Astrocyte (in vitro differentiated cells and primary cell): ENCODE measurements at places on chromosomes 4 and X. TPM values are rescaled to one million over a fixed set of nuclear protein-coding genes. Genes with fewer than 3 reads are reported as not detected.

Gene UGT2A2
- not detected in 2 replicates for total RNA-seq

- DNase-seq = peak; percentile 43
Observed at GRCh38 chrX:122850326-122850725, 333.8 kb upstream of the GRIA3 start.

- DNase-seq = no peak
Observed at GRCh38 chr4:114921790-114922591, 191.4 kb downstream of the NDST4 start.

- no peak for DNase-seq
Observed at GRCh38 chr4:70197842-70198241, 2.3 kb downstream of the ODAM start.

DNA sequence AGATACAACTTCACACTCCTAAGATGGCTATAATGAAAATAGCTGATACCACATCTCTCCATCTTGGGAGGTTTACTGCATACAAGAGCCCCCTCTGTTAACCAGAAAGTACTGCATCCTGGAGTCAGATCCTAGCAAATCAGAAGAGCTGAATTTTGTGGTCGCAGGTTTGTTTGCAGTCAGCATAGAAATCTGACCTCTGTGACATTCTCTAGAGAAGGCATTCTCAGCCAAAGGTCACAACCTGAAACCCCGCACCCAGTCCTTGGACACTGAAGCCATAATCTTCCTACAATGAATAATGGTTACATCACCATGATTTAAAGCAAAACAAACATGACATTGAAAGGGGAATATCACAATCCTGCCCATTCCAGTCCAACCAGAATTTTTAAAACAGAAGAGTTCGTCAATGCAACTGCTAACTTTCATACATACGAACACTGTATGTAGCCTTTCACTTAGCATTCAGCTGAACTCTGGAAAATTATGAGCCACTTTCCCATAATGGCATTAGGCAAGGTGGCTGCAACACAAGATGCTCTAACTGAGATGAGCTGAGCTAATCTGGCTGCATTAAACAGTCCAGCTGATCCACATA lies 17.6 kb downstream of the HS6ST2 start:
- no peak for DNase-seq

- no peak for DNase-seq
Observed at GRCh38 chr4:168529257-168529656, 32.4 kb downstream of the PALLD start.

- no peak for DNase-seq
Observed at GRCh38 chr4:23392860-23393458, 496.9 kb downstream of the PPARGC1A start.

DNA sequence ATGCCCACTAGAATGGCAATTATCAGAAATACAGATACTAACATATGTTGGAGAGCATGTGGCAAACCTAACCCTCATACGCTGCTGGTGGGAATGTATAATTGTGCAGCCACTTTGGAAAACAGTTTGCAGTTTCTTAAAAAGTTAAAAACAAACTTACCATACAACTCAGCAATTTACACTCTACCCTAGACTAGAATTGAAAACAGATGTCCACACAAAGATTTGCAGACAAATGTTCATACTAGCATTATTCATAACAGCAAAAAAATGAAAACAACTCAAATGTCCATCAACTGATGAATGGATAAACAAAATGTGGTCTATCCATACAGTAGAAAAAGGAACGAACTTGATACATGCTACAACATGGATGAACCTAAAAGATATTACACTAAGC lies 64.4 kb downstream of the SLC9A7 start:
- DNase-seq = no peak

DNA sequence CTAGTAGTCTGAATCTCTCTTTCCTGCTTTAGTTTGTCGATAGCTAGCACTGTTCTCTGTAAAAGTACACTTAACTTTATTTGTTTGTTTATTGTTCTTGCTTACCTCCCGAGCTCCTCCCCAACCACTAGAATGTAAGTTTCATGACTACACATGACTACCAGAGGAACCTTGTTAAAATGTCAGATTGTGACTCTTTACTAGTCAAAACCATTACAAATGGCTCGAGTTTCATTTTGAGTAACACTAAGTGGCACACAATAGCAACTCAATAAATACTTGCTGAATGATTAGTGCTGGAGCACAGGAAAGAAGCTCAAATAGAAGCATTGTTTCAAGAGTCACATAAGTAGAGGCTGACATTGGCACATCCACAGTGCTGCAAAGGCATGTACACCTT lies 116.1 kb downstream of the MAPK10 start:
- DNase-seq = no peak

- no peak for DNase-seq
Observed at GRCh38 chr4:30264465-30264864, 455.7 kb upstream of the PCDH7 start.

Gene KLF3
- 35.9 and 40.8 TPM in 2 replicates for total RNA-seq

GRCh38 chrX:8939322-8939721 lies 94.6 kb downstream of the FAM9B start:
- DNase-seq = no peak

Gene RPS6KA6
- total RNA-seq = 7.1 and 8.5 TPM in 2 replicates

DNA sequence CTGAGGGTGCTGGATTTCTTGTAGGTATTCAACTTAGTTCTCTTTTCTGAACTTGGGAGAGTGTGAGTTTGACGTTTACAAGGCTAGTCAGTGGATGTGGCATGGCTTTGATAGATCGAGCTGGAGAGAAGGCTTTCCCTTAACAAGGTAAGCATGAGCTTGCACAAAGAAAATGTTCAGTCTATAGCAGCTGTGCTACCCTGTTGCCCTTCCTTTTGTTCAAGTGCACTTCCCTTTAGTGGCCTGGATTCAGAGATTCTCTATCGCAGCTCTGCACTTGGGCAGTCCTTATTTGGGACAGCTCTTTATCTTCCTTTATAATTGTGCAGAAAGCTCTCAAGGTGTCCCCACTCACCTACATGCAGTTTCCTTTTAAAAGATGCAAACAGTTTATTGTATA lies 198.0 kb downstream of the ARHGAP24 start:
- no peak for DNase-seq

Gene FAT1
- total RNA-seq = 590 and 591 TPM in 2 replicates

Gene PCDH19
- total RNA-seq = 11.6 and 14.9 TPM in 2 replicates

- no peak for DNase-seq
Observed at GRCh38 chr4:86890790-86891189, 1.4 kb downstream of the C4orf36 start.

Gene TEX11
- total RNA-seq = not detected in 2 replicates

GRCh38 chrX:22433292-22434070 lies 160.8 kb downstream of the CBLL2 start:
- no peak for DNase-seq

Gene LNX1
- total RNA-seq = 2.5 and 4.4 TPM in 2 replicates

- no peak for DNase-seq
Observed at GRCh38 chr4:4427886-4428285, 41.0 kb downstream of the NSG1 start.

Gene GABRG1
- total RNA-seq = not detected in 2 replicates

DNA sequence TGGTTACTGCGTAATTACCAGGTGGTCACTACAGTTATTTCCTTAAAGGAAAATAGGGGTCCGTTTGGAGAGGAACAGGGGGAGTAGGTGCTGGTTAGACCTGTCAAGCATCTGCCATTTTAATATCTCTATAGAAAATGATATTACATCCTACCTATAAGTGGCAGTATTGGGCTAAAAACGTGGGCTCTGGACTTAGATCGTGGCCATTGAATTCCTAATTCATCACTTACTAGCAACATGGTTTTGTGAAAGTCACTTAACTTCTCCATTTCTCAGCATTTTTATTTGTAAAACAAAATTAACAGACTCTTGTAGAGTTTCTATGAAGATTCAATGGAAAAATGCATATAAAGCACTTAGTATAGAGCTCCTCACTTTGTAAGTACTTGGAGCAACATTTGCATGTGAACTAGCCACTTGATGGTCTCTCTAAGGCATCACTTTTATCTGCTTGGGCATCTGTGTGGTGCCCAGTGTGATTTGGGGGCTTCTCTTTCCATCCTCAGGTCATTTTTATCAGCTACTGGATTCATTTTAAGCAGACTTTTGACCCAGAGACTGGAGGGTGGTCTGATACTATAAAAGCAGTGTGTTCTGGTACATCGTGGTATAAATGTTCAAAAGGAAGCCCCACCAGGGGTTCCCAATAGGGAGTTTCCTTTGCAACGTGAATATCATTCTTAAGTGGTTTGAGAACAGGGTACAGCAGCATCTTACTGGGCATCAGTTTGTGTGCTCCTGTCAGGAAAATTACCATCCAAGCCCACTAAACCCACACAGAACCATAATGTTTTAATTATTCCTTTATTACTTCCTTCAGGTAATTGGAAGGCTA lies 42.7 kb upstream of the RASSF6 start:
- peak; percentile 50 for DNase-seq

DNA sequence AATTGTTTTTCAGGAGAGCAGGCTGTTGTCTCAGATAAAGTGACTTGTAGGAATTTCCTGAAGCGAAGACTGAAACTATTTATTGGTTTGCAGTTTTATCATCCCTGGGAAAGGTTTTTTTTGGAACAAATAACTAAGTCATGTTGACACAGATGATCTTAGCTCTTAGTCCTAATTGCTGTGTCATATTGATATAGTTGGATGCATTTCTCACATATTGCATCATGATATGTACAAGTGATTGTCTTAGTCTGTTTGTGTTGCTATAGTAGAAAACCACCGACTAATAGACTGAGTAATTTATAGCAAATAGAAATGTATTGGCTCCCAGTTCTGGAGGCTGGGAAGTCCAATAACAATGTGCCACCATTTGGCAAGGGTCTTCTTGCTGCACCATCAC lies 397.5 kb upstream of the PPP1R2C start:
- DNase-seq = no peak

DNA sequence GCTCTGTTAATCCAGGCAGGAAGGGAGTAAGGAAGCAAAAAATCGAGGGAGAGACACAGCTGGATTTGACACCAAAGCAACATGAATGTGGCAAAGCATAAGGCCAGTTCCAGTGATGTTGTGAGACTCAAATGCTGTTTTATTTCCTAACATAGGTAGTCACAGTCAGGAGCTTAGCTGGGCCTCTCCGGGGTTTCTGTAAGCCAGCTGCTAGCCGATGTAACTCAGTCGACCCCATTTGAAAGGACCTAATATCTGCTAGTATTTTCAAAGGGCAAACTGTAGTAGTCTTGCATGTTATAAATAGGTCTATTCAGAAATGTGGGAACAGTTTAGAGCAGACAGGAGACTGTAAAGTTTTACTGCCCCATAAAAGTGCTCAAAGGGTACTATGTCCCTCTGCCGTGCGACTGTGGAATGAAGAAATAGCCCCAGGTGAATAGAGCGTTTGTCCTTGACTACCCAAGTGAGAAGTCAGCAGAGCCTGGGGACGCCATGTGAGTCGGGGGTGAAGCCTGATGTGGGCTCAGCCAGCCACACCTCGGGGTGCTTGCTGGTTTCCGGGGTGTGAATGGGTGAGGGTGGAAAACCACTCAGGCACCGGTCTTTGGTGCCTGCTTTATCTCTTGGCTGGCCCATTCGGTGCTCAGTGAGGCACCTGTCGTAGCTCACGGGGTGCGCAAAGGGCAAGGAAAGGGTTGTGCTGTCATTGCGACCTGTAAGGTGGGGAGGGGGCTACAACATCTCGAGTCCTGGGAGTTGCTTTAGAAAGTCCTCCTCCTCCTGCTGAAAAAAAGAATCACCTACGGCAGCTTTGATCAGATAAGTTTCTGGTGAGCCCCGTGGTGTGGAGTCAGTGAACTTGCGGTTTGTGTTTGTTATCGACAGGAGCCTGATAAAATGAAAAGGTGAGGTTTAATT lies 745 bp downstream of the TRIM2 start:
- DNase-seq = no peak

Gene ZFX
- 35.7 and 40.9 TPM in 2 replicates for total RNA-seq

Gene ZMAT1
- 1.7 and 2.0 TPM in 2 replicates for total RNA-seq

DNA sequence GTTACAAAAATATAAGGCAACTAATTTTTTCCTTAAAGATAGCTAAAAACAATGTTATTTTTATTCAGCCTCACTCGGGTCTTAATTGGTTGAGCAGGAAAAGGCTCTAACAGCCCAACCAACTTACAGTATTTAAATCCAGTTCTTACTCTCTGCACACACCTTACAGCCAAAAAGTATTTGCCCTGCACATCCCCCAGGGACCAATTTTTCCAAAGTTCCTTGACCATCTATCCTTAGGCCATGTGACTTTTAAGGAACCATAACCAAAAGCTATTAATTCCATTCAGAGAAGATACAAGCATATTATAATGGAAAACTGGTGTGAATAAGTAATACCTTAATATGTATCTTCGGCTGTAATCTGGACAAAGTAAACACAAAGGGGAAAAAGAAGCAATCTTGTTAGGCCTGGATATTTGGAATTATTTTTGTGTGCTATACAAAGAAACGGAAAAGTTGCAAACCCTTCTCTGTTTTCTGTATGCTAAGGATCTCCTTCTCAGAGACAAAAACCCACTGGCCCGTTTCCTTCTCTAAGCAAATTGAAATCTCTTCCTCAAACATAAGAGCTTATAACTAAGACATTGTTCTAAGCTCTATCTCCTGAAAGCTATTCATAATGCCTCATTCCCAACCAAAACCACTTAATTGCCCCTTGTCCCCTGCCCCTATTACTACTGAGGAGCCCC lies 1.0 kb upstream of the THAP9 start:
- no peak for DNase-seq

DNA sequence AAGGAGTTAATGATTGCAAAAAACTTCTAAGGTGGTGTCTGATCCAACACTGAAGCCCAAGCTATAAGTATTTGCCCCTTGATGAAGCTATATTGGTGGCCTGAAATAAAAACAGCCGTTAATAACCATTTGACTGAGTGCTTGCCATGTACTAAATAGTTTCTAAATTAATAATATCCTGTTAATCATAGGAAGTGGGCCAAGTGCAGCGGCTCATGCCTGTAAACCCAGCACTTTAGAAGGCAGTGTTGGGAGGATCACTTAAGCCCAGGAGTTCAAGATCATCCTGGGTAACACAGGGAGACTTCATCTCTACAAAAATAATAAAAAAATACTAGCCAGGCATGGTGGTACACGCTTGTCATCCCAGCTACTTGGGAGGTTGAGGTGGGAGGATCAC lies 8.3 kb downstream of the NDP start:
- DNase-seq = no peak
